NCI-H82 (cell line): ENCODE measurements at places on chromosomes 7 and 10.

DNA sequence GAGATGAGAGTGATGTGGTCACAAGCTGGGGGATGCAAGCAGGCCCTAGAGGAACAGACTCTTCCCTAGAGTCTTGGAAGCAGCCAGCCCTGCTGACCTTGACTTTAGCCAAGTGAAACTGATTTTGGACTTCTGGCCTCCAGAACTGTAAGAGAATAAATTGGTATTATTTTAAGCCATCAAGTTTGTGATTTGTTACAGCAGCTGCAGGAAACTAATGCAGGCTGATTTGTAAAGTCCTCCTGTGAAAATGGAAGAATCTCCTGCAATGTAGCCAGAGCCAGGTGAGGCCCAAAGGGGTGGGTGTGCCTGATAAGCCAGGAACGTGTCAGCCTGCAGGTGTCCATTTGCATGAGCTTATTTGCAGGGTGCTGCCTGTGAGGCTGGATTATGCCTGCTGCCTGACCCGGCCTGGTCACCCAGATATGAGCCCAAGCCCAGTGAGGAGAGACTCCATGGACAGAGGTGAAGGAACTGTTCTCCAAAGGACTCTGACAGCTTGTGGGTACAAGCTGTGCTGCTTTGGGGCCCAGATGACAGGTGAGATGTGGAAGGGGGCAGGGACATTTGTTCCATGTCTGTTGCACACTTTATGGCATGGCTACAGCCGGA is 24.6 kb upstream of the PLEKHA1 start:
- no peak for DNase-seq

- DNase-seq, result no peak
Measured at GRCh38 chr7:118615-119391, 73.6 kb upstream of the FAM20C start.

GRCh38 chr7:97671571-97671970 is 60.3 kb upstream of the TAC1 start:
- DNase-seq, result no peak

DNA sequence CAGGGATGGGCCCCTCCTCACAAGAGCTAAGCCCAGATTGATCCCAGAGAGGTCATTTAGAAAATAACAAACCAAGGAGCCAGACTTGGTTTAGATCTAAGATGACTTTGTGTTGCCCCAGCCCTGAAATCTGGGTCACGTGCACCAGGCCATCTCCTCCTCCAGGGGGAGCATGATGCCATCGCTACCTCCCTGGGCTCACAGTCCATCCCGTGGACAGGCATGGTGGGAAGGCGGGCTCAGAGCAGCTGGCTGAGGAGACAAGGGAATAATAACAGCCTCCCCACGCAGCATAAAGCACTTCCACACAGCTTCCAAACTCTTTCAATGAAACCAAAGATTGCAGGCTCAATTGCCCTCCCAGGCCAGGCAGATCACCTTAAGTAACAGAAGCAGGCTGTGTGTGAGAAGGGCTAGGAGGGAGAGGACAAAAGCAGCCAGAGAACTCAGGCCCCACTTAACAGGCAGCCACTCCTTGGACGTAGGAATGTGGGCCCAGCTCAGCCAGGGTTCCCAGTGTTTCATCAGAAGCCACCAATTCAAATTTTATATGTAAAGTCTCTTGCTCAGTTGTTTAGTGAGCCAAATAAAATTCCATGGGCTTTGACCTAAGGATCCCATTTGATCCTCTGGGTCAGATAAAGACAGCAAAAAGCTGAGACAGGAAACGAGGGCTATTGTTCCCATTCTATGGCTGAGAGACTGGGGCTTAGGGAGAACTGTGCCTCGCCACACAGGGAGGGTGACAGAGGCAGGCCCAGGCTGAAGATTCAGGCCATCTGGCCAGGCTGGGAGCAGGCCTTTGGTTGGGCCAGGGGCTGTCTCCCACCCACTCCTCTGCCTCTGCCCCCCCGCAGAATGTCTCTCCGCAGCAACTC is 100.2 kb downstream of the COL13A1 start:
- DNase-seq, result peak; percentile 66

- DNase-seq, result no peak
Measured at GRCh38 chr10:121449482-121449924, 148.7 kb downstream of the FGFR2 start.

DNA sequence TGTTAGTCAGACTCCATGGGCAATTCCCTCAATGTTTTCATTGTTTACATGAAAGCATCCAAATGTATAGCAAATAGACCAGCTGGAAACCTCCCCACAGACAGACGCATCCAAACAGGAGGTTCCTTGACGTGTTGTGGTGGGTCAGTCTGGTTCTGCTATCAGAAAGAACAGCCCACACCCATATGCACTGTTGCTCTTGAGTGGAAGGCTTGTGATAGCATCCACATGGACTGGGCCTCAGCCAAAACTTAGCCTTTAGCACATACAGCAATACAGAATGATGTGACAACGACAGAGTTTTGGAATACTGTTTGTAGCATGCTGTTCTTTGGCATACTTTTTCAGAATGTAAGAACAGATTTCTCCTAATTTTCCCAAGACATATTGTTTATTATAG is 299.2 kb upstream of the ETV1 start:
- no peak for DNase-seq

DNA sequence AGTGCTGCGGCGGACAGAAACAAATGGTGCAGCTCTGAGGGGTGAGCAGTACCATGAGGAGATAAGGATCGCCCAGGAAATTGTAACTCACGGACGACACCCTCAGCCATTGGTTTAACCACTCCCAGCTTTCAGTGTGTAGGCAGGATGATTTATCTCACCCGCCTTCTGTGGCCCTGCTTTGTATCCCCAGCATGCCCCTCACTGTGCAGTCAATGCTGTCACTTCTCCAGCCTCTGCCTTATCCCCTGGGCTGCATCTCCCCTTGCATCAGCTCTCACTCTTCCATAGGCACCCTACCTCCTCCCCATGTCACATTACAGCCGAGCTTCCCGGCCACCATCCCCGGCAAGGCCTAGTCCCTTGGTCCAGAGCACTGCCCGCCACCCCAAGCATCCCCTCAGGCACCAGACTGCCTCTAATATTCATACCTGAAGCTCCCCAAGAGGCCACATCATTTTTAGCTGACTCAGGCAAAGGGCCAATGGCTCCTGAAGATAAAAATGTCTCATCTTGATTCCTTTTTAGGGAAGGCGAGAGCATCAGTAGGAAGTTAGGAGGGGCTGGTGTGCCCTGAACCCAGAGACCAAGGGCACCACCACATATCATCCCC is 77.1 kb downstream of the CARD11 start:
- DNase-seq, result no peak

DNA sequence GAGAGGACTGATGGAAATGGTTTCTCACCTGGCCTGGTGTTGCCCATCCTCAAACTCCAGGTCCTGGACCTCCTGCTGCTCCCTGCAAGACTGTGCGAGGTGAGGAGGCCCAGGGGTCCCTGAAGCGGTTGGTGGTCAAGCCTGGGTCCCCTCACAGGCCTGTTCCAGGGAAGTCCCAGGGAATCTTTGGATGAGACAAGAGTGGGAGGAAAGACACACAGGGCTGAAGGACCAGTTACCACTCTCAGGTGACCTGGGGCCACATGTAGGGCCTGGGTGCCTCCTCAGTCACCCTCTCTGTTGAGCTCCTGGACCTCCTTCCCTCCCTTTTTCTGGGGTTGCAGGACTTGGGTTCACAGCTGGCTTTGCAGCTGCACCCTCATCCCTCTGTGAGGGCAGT is 42.6 kb upstream of the CXCL12 start:
- no peak for DNase-seq

DNA sequence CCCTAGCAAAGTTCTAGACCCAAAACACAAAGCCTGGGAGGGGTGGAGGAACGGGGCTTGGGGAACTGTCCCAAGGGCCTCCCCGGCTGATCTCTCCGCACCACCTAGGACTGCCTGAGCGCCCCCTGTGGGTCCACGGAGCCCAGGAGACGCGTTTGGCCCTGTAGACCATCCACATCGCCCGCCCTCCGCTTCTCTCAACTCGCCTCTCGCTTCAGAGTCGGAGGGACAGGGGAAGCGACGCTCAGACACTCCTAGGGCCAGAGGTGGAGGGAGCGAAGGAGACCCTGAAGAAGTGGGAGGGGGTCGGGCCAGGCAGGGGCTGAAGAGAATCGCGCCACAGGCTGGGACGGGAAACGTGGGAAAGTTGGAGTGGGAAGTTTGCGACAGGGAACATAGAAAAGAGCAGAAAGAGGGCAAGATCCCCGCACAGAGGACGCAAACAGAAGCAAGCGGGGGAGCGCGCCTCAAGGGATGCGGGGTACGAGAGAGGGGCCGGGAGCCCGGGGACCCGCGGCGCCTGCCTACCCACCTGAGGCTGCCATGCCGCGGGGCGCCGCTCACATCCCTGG is 378 bp downstream of the PIK3AP1 start:
- DNase-seq, result peak; percentile 71
